ENCODE measurements at places on chromosomes 1 and 21.

DNA sequence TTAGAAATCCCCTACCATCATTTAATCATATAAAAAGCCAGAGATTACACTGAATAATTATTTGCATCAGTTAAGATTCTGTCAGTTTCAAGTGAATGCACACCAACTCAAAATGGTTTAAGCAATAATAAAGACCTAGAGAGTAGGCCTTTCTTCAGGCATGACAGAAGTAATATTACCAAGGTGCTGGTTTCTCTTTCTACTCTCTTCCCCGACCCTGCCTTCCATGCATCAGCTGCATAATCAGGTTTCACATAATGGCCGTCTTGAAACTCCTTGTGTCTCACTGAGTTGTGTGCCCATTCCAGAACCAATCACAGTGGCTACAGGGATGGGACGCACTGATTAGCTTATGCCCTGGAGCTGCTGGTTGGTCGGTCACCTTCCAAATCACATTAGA lies 103.5 kb upstream of the SERTAD4 start:
- no peak for DNase-seq

GRCh38 chr1:167935216-167936067 lies 1.0 kb upstream of the DCAF6 start:
- peak; percentile 52 for DNase-seq

GRCh38 chr1:119779869-119780356 lies 11.2 kb upstream of the HMGCS2 start:
- DNase-seq: peak; percentile 70

GRCh38 chr21:37159053-37159776 lies 86.2 kb downstream of the TTC3 start:
- DNase-seq: no peak

GRCh38 chr1:21822349-21822748 lies 10.3 kb downstream of the LDLRAD2 start:
- DNase-seq: no peak

GRCh38 chr1:205986292-205986691 lies 16.9 kb downstream of the RAB7B start:
- DNase-seq: no peak

DNA sequence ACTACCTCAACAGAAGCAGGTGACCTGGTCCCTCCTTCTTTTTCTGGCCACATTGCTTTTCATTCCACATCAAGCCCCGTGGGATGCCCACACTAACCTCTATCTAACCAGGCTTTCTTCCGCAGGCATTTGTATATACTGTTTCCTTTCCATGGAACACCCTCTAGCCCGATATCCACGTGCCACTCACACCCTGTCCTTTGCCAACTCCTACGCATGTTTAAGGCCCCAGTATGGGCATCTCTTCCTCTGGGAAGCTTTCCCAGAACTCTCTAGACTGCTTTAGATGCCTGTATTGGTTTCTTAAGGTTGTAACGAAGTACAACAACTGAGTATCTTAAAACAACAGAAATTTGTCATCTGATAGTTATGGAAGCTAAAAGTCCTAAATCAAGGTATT lies 121.0 kb downstream of the TNR start:
- no peak for DNase-seq

GRCh38 chr21:42830456-42831455 lies 48.6 kb downstream of the WDR4 start:
- DNase-seq: peak; percentile 19

DNA sequence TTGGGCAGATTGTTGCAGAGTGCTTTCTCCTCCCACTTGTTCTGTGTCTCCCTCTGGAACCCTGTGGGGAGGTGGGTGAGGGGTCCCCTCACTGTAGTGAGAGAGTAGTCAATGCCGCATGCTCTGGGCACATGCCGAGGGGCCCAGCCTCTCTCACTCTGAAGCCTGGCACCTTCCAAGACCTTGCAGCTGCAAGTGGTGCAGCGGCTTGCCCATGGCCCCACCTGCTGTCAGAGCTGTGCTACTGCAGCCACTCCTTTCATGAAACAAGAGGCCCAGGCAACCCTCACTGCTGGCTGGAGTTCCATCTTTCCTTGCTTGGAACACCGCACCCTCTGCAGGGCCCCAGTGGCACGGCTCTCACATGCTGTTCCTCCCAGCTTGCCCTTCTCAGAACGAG lies 58.4 kb upstream of the COL6A1 start:
- peak; percentile 81 for DNase-seq

DNA sequence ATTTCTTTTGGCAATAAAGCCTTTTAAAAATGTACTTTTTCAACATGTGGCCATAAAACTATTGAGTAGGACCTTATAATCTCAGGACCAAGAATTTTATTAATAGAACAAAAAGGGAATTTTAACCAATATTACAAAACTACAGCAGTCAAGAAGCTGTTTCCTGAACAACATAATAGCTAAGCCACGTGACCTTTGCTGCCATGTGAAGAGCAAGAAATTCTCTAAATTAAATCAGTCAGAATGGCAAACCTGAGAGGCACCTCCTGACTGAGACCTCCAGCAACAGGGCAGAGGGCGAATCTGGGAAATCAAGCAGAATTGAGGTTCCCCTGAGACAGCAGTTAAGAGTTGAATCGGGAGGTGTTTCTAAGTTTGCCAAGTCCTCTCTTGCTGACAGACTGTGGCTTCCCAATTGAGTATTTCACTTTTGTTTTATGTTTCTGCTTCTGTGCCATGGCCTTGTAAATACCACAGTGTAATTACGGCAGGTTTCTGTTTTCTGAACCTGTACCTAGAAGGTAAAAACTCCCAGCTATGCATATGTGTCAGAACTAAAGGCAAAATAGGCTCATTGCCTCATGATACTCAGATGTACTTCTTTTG lies 358.4 kb downstream of the NTNG1 start:
- no peak for DNase-seq

All from PC-3 (cell line).